Sigmoid colon (tissue), 7 donors: ENCODE measurements at places on chromosomes 1 and 21.

- DNase-seq = no peak
Measured at GRCh38 chr21:16767201-16767600, 745.6 kb upstream of the CXADR start.

GRCh38 chr1:119896303-119896702, at the start of gene ADAM30:
Gene ADAM30, minus strand, starts transcription at chr1:119896515. Its CDS starts 179 bp downstream, at chr1:119896336.
- no peak for DNase-seq

GRCh38 chr1:177185209-177185608, 14.5 kb downstream of the BRINP2 start:
- no peak for DNase-seq

DNA sequence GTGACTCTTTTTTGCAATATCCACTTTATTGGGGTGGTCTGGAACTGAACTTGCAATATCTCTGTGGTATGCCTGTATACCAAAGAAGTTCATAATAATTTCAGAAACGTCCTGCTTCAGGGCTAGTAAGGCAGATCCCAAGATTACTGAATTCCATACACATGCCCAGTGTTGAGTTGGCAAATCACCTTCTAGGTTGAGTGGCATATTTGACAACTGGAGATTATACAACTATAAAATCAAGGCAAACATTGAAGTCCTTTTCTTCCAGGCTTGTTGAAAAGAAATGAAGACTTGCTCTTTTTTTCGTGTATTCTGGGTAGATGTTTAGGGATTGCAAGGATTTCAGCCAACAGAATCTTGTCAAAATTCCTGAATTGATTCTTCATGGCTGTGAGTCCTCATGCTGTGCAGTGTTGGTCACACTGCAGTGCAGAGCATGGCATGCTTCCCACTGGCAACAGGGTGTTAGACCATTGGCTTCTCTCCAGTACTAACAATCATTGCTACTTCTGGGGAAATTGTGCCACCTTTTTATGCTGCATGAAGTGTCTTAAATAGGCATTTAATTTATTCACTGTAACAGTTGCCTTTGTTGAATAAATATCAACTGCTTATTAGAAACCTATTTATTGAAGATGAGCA, 367.1 kb upstream of the ADGRL4 start:
- no peak for DNase-seq

DNA sequence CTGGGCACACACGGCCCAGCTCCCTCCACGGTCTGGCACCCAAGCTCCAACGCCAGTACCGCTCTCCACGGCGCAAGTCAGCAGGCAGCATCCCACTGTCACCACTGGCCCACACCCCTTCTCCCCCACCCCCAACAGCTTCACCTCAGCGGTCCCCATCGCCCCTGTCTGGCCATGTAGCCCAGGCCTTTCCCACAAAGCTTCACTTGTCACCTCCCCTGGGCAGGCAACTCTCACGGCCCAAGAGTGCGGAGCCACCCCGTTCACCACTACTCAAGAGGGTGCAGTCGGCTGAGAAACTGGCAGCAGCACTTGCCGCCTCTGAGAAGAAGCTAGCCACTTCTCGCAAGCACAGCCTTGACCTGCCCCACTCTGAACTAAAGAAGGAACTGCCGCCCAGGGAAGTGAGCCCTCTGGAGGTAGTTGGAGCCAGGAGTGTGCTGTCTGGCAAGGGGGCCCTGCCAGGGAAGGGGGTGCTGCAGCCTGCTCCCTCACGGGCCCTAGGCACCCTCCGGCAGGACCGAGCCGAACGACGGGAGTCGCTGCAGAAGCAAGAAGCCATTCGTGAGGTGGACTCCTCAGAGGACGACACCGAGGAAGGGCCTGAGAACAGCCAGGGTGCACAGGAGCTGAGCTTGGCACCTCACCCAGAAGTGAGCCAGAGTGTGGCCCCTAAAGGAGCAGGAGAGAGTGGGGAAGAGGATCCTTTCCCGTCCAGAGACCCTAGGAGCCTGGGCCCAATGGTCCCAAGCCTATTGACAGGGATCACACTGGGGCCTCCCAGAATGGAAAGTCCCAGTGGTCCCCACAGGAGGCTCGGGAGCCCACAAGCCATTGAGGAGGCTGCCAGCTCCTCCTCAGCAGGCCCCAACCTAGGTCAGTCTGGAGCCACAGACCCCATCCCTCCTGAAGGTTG, 97.6 kb downstream of the PIK3R3 start:
- DNase-seq = no peak

DNA sequence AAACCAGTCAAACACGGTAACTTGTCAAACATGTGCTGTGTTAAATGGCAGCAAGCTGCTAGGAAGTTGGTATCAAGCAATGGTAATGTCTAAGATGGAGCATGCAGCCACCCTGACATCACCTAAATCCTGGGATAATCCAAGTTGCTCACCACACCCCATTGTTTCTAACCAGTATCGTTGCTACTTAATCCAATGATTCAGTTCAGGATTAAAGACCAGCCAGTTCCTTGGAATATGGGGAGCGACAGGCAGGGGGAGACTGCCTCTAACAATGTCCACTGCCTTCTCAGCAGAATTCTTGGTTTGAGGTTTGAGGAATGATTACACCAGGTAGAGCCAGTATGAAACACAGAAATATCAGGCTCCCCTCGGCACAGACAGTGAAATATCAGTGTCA, 122.1 kb upstream of the IFFO2 start:
- DNase-seq = no peak

- DNase-seq = no peak
Measured at GRCh38 chr1:65527190-65527589, 106.7 kb downstream of the LEPR start.
